Activated CD4-positive, alpha-beta memory T cell treated with anti-CD3 and anti-CD28 coated beads for 36 hours (primary cell): ENCODE measurements at places on chromosomes 13 and 19. TPM values are rescaled to one million over a fixed set of nuclear protein-coding genes. Genes with fewer than 3 reads are reported as not detected.

DNA sequence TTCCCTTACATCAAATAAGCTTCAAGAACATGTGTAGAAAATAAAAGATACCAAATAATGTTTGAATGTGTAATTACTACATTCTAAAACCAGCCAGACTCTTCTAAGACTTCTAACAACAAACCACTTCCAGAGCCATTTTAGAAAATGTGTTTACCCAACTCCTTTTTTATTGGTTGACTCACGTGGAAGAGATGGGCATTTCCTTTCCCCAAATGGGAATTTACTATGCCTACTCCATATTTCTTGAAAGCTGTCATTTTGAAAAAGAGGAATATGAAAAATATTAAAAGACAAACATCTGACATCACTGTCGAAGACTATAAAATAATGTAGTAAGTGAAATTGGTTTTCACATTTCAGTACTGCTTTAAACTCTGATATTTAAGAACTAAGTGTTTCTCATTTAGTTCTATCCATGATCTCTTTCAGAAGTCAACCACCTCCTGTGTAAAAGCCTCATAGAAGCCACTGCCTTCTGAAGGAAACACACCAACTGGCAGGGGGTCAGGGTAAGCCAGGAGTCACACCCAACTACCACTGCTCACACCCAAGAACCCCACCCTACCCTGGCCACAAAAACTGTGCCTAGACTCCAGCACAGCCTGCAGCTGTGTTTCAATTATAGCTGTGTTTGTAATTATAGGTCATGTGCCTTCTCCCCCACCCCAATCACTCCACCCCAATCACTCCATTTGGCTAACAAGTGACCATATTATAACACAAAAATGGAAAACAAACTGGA, 86.8 kb downstream of the UBL3 start:
- peaks cover 17% of the 10 kb centered on the region for H3K4me1 ChIP-seq
- no peak for DNase-seq
- no peaks in the 10 kb centered on the region for H3K27me3 ChIP-seq

Gene NLRP11
- total RNA-seq, result not detected

DNA sequence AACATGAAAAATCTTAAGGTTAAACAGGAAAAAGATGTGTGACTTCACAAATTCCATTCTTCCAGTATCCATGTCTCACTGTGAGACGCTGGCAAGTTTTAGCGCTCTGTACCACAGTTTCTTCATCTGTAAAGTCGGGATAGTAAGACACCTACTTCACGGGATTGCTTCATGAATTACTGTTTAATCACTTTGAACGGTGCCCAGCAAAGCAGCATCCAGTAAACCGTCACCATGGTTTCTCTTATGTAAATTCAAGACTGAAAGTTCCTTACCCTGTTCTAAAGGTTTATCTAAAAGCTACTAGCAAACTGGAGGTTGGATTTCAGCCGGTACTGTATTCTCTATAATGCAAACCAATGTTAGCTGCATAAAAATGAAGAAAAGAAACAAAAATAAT, 53.5 kb downstream of the KATNAL1 start:
- H3K27me3 ChIP-seq, result no peaks in the 10 kb centered on the region
- H3K36me3 ChIP-seq, result peaks cover 10% of the 10 kb centered on the region
- H3K4me3 ChIP-seq, result peak overlapping the region; percentile 37
- H3K4me1 ChIP-seq, result peaks cover 24% of the 10 kb centered on the region
- H3K27ac ChIP-seq, result peak overlapping the region; percentile 74
- DNase-seq, result peak; percentile 33

- no peaks in the 10 kb centered on the region for H3K36me3 ChIP-seq
- no peak overlapping the region for H3K4me3 ChIP-seq
- H3K27me3 ChIP-seq, result peaks cover 10% of the 10 kb centered on the region
- H3K4me1 ChIP-seq, result no peaks in the 10 kb centered on the region
- no peak overlapping the region for H3K27ac ChIP-seq
Observed at GRCh38 chr19:15210323-15210781, 9.6 kb upstream of the NOTCH3 start.

- H3K4me1 ChIP-seq, result peaks cover 7% of the 10 kb centered on the region
- peaks cover 37% of the 10 kb centered on the region for H3K27me3 ChIP-seq
- DNase-seq, result no peak
- H3K36me3 ChIP-seq, result no peaks in the 10 kb centered on the region
- H3K27ac ChIP-seq, result no peak overlapping the region
- H3K4me3 ChIP-seq, result no peak overlapping the region
Observed at GRCh38 chr13:44051918-44052675, 172.4 kb downstream of the LACC1 start.

DNA sequence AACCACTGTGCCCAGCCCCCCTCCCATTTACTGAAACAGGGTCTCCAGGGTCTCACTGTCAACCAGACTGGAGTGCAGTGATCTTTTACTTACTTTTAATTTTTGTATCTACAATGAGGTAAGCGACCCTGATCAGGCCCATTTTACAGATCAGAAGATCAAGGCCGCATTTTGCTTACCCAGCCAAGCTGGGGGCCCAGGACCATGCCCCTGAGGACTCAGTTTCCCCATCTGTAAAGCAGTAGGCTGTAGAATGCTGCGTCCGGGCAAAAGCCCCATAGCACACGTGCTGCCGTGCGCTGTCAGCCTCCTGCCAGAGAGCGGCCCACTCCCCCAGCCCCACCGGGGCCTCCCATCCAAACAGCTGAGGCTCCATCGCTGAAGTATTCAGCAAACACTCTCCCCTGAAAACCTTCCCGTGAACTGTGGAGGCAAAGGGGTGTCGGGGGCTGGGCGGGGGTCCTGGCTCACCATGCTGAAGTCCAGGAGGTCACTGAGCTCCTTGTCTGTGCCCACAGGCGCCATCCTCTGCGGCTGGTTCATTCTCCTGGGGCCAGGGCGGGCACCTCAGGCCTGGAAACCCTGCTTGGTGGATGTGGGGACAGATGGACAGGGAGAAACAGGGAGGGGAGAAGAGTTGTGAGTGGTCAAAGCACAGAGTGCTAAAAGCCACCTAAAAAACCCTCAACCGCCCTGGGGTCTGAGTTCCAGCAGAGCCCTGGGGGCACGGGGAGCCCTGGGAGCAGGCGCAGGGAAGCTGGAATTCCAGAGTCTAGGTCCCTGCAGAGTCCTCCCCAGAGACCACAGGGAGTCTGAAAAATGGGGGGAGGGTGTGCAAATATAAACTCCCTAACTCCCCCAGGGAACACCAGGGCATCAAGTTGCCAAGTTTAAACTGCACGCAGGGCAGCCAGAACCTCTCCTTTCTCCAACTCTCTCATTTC, 2.4 kb downstream of the TCF3 start:
- H3K36me3 ChIP-seq, result peaks cover 13% of the 10 kb centered on the region
- peak overlapping the region; percentile 80 for H3K27ac ChIP-seq
- H3K4me1 ChIP-seq, result peaks cover 29% of the 10 kb centered on the region
- no peaks in the 10 kb centered on the region for H3K27me3 ChIP-seq

- H3K36me3 ChIP-seq, result peaks cover 1% of the 10 kb centered on the region
- peaks cover 26% of the 10 kb centered on the region for H3K4me1 ChIP-seq
- peak overlapping the region; percentile 9 for H3K27ac ChIP-seq
- no peak overlapping the region for H3K4me3 ChIP-seq
Observed at GRCh38 chr13:25902891-25903341, 148.9 kb downstream of the SHISA2 start.

- no peak overlapping the region for H3K4me3 ChIP-seq
- no peak overlapping the region for H3K27ac ChIP-seq
- no peaks in the 10 kb centered on the region for H3K27me3 ChIP-seq
Observed at GRCh38 chr19:29992233-29992867, 50.3 kb downstream of the URI1 start.

DNA sequence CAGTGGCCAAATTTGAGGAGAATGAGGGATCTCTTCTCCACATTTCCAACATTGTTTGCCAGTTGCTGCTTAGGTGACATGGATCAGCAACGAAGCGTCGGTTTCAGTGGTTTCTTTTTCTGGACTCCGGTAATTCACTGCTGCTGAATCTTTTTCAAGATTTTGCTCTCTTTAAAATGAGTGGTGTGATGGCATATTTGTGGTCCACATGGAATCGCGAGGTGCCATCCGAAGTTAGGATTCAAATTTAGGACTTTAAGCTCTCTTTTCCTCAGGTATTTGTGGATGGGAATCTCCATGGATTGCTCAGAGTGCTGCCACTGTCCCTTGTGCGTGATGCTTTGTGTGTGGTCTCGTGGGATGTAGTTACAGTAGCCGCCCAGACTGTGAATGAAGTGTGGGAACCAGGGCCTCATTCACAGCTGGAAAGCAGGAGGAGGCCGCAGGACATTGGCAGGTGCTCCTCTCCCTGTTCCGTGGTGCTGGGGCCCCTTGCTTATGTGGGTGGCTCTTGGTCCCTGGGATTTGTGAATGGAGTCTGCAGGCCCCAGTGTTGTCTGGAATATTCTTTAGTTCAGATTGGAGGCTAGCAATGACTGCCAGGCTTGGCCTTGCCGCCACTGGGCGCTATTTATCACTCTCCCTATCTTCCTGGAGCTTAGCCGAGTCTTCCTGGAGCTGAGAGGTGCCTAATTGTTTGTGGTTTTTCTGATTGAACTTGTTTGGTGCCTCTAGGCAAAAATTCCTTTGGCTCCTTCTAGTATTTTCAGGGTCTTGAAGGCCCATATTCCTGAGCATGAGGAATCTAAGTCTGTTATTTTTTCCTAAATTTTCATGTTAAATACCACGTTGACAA, 1.5 kb downstream of the ILF3 start:
- peak; percentile 29 for DNase-seq
- peaks cover 44% of the 10 kb centered on the region for H3K4me1 ChIP-seq
- H3K27ac ChIP-seq, result peak overlapping the region; percentile 96
- H3K27me3 ChIP-seq, result no peaks in the 10 kb centered on the region
- peaks cover 41% of the 10 kb centered on the region for H3K36me3 ChIP-seq
- H3K4me3 ChIP-seq, result peak overlapping the region; percentile 90

Gene CYP4F3
- not detected for total RNA-seq
